ENCODE measurements at places on chromosomes 7 and 10.

- DNase-seq, result no peak
Observed at GRCh38 chr7:152127229-152127628, 101.8 kb downstream of the GALNT11 start.

GRCh38 chr10:78070726-78071125, 37.1 kb downstream of the RPS24 start:
- DNase-seq, result no peak

- DNase-seq, result peak; percentile 84
Observed at GRCh38 chr7:38630720-38631673, at the start of gene AMPH. AMPH (minus strand) TSS chr7:38631373; CDS start chr7:38631351, 22 bp downstream.

- no peak for DNase-seq
Observed at GRCh38 chr7:43799605-43800004, 41.1 kb downstream of the BLVRA start.

DNA sequence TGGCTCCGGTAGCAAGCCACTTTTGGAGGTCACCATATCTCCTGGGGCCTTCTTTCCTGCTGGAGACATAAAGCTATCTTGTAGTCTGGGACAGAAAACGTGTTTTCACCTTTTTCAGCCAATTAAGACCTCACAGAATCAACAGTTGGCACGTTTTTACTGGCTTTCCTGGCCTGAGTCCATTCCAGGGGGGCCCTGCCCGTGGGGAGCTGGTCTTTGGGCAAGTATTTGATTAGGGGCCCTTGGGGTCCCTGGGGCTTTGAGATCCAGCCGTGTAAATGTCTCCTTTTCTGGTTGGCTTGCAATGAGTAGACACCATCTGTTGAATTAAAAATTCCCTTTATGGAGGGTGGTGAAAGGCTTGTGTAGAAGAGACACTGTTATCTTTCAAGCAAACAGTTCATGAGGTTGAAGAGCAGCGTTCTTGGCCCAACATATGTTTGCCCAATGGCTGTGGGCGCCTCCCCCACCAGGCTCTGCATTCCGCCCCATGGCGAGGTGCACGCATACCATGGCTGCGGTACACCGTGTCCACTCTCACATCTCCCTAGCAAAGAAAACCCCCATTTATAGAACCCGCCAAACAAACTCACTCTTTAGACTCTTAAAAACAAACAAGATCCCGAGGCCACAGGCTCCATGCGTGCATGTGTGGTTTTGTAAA, 593.2 kb downstream of the LRMDA start:
- no peak for DNase-seq

DNA sequence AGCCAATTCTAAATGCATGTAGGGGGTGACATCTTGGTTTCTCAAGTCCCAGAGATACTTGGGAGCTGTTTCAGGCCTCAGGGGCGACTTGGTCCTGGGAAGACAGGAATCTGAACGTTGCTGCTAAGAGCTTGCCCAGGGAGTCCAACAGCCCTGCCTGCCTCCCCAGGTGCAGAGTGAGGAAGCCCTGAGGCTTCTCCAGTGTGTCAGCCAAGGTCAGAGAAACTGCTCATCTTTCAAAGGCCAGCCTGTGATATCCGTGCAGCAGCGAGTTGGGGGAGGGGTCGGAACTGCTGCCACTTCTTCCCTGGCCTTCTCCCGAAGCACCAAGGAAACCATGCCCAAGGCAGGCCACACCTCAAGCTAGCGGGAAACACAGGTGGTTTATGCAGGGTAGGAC, 9.7 kb downstream of the GDF2 start:
- DNase-seq, result no peak

GRCh38 chr10:84683550-84683949, 355.2 kb downstream of the CCSER2 start:
- no peak for DNase-seq

- DNase-seq, result no peak
Observed at GRCh38 chr10:128062331-128062880, 63.8 kb downstream of the MKI67 start.

GRCh38 chr10:89518108-89518507, 17.3 kb downstream of the SLC16A12 start:
- DNase-seq, result no peak

DNA sequence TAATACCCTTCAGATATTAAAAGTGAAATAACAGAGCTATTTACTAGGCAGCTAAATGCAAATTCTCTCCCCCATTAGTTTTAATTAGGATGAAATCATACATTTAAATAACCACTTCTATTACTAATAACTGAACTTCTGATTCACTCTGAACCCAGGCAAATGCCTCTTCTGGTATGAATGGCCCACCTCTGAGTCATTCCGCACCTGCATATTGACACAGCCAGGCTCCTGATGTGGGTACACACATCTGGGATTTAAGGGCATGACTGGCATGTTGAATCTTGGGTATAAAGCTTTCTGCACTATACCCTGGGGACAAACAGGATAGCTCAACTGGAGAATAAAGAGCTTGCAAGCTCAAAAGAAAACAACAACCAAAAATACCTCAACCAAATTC, 140.9 kb downstream of the AUTS2 start:
- no peak for DNase-seq

- DNase-seq, result no peak
Observed at GRCh38 chr10:12644380-12645144, 295.2 kb downstream of the CAMK1D start.

- DNase-seq, result no peak
Observed at GRCh38 chr10:110959379-110960332, 40.3 kb downstream of the SHOC2 start.

DNA sequence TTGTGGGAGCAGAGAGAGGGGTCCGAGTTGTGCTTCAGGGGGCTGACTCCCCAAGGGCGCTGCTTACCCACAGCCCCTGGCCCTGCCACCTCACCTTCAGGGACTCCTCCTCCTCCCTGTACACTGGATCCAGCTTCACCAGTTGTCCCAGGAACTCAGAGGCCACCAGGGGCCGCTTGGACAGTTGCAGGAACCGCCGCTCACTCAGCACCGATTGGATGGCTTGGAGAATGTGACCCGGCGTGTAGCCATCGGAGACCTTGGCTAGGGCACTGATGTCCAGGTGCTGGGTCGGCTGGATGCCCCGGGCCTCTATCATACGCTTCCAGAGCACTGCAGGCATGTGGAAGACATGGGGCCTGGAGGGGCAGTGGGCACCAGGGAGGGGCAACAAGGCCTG, 4.5 kb upstream of the ASB10 start:
- DNase-seq, result no peak

DNA sequence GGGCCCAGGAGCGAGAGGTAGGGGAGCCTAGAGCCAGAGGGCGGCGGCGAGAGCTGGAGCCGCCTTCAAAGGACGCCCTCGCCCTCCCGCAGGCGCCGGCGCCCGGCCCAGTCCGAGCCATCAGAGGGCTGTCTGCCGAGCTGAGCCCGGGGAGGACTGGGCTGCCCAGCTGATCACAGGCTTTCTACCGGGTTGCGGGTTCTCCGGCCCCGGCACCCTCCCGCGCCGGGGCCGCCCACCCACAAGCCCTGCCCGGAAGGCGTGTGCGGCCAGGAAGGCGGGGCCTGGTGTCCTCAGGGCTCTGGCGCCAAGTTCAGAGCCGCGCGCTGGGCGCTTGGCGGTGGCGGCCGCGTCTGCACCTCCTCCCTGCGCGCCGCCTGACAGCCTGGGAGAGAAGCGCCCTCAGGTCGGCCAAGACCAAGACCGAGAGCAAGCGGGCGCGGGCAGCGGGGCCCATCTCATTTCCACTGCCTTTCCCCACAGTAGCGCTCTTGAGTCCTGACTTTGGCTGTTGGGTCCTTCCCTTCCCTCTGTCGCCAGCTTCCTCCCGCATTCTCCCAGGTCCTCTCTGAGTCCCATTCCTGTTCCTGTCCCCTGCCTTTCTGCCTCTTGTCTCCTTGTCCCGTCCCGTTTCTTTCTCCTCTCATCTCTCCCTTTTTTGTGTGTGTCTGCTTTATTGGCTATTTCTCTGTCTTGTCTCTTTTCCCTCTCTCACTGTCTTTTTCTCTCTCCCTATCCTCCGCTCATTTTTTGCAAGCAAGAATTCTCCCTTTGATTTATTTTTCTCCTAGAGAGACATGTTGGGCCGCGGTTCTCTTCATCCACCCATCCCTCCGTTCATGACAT, 60.6 kb upstream of the MSMB start:
- DNase-seq, result peak; percentile 73

- DNase-seq, result no peak
Observed at GRCh38 chr7:5653661-5654060, 127.8 kb downstream of the RNF216 start.

GRCh38 chr10:78851647-78852046, 217.1 kb upstream of the ZMIZ1 start:
- DNase-seq, result peak; percentile 66

DNA sequence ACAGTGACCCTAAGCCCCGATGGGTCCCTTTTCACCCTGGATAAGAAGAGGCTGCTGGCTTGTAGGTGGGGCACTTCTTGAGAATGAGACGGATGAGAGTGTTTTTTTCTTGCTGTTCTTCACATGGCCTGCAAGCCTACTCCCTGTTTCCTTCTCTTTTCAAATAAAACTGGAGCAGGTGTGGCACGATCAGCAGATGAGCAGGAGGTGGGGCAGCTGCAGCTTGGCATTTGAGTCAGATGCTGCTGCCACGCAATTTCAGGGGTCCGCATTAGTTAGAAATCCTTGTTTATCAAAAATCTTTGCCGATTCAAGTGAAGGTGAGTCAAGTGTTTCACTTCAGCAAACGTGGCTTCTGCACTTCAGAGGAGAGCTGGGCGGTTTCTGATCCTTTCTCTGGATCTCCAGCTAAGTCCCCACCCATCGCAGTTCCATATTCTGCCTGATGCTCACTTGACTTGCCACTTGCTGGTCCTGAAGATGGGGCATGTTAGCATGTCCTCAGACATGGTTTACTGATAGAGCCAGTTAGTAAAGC, 20.8 kb downstream of the WDFY4 start:
- DNase-seq, result no peak

DNA sequence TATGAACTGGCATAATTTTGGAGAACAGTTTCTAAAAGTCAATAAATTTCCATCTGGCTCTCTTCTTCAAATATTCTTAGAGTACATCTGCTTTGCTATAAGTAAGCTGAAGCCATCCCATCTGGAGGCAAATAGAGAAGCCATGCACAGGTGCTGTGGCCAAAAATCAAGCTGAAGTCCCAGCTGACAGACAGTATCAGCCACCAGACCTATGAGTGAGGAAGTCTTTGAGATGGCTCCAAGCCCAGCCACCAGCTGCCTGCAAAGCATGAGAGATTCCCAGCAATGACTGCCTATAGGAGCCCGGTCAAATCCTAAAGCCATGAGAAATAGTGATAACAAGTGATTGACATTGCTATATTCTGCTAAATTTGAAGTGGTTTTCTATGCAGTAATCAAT, 21.7 kb upstream of the PRSS58 start:
- no peak for DNase-seq

- DNase-seq, result no peak
Observed at GRCh38 chr7:73433924-73434700, 534 bp downstream of the FZD9 start.

DNA sequence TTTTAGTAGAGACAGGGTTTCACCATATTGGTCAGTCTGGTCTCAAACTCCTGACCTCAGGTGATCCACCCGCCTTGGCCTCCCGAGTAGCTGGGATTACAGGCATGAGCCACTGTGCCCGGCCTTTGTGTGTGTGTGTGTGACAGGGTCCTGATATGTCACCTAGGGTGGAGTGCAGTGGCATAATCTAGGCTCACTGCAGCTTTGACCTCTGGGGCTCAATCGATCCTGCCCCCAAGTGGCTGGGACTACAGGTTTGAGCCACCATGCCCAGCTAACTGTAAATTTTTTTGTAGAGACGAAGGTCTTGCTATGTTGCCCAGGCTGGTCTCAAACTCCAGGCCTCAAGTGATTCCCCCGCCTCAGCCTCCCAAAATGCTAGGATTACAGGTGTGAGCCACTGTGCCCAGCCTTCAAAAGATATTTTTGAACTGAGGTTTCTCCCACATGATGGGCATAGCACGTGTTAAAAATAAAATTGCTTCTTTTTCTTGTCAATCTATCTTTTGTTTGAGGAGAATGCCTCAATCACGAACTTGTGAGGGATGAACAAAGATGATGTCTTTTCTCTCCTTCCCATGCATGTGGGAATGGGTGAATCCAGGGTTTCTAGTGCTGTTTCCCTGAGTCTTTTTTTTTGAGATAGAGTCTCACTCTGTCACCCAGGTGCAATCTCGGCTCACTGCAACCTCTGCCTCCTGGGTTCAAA, 30.8 kb upstream of the PSAP start:
- DNase-seq, result no peak

DNA sequence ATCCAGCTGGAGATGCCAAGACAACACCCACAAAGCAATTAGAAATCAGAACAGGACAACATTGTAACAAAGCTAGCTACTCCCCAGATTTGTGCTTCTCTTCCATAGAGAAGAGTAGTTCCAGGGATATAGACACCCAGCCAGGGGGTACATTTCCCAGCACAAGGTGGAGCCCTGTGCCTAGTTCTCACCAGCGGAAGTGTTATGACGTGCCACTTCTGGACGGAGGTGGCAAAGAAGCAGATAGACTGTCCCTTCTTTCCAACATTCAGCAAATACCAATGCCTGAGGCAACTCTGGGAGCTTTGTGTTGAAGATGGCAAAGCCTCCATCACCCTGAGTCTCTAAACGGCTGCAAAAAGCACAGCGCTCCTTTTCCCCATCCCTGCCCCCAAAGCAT, 23.4 kb upstream of the GSAP start:
- DNase-seq, result no peak

DNA sequence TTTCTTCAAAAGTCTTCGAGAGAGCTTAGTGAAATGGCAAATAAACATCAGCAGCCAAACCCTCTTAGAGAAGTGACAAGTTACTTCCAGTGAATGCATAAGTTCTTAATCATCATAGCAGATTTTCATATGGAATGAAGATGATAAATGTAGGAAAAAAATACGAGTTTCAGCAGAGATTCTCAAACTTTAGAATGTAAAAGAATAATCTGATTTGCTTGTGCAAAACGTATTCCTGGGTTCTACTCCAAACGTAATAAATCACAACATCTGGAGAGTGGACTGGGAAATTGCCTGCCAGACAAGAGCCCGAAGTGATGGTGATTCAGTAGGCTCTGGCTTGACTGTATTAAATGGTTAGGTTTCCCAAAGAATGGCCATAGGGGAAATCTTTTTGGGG, 62.2 kb downstream of the AKR1E2 start:
- DNase-seq, result no peak

GRCh38 chr10:71923138-71923692, 41.0 kb upstream of the CHST3 start:
- DNase-seq, result no peak

DNA sequence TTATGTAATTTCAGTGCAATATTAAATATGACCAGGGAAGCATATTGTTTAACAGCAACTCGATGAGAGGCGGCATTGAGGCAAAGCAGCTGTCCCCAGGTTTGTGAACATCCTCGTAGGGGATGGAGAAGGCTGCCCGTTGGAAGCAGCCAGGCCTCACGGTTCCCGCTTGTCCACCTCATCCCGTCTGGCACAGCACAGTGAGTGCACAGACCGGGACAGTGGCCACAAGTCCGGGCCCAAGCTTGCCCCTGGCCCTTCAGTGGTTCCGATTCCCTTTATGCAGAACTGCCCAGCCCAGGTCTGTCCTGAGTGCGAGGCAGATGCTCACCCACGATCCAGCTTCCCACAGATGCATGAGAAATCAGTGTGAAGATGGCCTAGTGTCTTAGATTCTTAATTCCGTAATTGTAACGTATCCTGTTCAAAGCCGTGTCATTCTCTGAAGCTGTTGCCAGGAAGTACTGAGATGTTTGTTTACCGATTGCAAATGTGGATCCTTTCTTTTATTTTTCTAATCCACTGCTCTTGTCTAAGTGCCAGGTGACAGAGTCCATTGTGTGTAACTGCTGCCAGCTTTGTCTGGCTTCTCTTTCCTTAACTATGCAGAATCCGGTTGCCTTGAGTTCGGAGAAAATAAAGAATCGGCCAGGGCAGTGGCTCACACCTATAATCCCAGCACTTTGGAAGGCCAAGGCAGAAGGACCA, 35.5 kb downstream of the PFKP start:
- no peak for DNase-seq

GRCh38 chr7:50272808-50273207, 31.7 kb upstream of the IKZF1 start:
- no peak for DNase-seq

All from glutamatergic neuron (in vitro differentiated cells).